ENCODE measurements at places on chromosomes 1 and 21.

- no peak for DNase-seq
Observed at GRCh38 chr1:21028520-21029145, 148.1 kb downstream of the EIF4G3 start.

DNA sequence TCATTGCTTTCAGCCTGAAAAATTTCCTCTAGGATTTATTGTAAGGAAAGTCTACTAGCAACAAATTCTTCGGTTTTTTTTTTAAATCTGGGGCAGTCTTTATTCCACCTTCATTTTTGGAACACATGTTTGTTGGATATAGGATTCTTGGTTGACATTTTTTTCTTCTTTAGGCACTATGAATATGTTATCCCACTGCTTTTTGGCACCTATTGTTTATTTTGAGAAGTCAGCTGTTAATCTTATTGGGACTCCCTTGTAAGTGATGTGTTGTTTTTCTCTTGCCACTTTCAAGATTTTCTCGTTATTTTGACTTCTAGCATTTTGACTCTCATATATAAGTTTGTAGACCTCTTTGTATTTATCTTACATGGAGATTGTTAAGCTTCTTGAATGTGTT is 99.3 kb downstream of the NPHS2 start:
- DNase-seq = no peak

GRCh38 chr1:167638064-167638463 is 8.0 kb downstream of the RCSD1 start:
- no peak for DNase-seq

- no peak for DNase-seq
Observed at GRCh38 chr1:20223106-20223505, 36.8 kb upstream of the PLA2G2C start.
